ENCODE measurements at places on chromosomes 3 and 15.
A peak's percentile ranks its signal among the peaks of the same experiment; 100 is the strongest.

GRCh38 chr3:159829539-159830227 lies 159.0 kb upstream of the IL12A start:
- DNase-seq, result no peak

- DNase-seq, result no peak
Measured at GRCh38 chr3:165070682-165071081, 7.6 kb downstream of the SI start.

- no peak for DNase-seq
Measured at GRCh38 chr3:100456745-100457144, 35.7 kb upstream of the TMEM45A start.

DNA sequence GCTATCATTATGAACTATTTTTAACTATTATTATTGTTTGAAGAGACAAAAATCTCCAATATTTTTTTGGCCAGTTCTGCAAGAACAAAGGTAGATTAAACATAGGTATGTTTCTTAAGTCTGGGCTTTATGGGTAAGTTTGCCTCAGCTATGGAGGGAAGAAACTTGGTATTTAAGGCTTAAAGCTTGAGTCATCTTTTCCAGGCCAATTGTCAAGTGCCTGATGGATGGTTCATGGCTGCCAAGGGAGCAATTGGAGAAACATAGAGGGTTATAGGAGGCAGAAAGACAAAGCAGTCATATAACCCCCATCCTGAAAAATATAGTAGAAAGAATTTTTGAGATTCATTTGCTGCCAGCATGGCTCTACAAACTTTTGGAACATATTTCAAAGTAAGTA lies 7.2 kb upstream of the STAC start:
- DNase-seq, result no peak

DNA sequence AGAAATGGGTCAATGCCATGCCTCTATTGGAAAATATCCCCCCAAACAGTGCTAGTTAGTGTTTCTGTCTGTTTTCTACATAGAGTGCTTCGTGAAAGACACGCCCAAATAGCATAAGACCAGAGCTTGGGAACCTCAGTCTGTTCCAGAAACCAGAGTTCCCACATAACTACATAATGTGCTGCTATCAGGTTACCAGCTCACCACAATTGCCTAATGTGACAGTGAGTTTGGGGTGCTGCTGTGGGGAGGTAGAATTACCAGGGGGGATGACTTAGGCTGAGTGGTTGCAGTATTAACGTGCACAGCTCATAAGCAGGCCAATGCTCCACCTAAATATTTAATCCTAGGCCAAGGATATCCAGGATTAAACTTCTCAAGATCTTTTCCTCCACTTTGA lies 39.2 kb downstream of the DUT start:
- no peak for DNase-seq

GRCh38 chr3:171399842-171400241 lies 60.4 kb downstream of the TNIK start:
- no peak for DNase-seq

- DNase-seq, result no peak
Measured at GRCh38 chr3:101637451-101637850, 39.5 kb downstream of the ZBTB11 start.

DNA sequence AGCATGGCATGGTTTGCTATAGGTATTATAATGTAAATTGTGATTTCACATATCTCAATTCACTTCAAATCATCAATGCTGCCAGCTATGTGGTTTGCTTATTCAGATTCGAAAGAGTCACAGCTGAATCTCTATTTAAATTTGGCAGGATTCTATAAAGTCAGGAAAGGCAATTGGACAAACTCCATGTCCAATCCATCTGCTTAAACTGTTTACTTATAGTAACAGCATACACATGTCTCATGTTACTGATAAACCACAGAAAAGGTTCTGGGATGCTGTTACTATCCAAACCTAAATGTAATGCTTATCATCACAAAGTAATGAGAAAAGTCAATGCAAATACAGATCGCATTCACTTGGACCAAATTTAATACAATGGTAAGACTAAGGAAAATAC lies 229.7 kb downstream of the ISL2 start:
- DNase-seq, result no peak

DNA sequence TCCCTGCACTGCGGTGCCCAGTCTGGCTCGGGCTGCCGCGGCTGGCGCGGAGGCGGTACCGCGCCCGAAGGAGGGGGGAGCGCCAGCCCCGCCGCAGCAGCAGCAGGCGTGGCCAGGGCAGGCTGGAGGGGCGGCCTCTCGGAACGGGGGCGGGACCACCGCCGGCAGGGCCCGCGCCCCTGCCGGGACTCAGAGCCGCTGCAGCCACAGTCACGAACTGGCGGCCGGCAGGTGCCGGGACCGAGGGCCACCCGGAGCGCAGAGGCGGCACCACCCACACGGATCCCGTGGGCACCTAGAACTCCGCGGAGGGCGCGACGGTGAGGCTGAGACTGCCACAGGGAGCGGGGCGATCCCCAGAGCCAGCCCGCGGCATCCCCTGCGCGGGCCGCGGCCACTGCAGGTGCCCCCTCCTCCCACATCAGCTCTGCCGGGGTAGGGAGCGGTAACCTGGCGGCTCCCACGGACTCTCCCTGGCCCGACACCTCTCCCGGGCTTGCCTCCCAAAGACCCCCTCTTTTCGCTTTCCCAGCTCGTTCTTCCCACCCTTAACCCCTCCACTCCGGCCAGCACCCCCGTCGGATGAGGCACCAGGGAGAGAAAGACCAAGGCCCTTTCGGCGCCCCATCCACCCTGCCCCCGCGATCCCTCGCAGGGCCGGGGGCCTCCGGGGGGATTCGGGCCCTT lies at the start of gene VWA5B2:
Gene VWA5B2 (plus strand): TSS at position 192 of the 687 bp plus-strand sequence. CDS start 944 bp downstream, outside the sequence.
- peak; percentile 50 for DNase-seq

DNA sequence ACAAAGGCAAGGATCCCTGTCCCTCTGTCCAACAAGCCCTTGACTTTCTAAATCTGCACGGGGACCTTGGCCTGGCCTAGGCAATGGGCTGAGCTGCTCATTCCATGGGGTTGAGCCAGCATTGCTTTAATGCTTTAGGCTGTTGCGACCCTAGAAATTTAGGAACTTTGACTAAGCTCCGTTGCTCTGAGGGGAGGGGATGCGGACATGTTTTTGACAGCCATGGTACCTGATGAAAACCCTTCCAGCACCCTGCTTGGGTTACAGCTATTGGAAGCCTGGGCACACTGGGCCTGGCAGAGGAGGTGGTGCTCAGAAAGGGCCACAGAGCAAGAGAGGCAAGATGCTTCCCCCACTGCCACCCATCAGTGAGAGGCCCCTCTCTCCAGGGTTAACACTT lies 37.1 kb downstream of the SYNM start:
- DNase-seq, result no peak

DNA sequence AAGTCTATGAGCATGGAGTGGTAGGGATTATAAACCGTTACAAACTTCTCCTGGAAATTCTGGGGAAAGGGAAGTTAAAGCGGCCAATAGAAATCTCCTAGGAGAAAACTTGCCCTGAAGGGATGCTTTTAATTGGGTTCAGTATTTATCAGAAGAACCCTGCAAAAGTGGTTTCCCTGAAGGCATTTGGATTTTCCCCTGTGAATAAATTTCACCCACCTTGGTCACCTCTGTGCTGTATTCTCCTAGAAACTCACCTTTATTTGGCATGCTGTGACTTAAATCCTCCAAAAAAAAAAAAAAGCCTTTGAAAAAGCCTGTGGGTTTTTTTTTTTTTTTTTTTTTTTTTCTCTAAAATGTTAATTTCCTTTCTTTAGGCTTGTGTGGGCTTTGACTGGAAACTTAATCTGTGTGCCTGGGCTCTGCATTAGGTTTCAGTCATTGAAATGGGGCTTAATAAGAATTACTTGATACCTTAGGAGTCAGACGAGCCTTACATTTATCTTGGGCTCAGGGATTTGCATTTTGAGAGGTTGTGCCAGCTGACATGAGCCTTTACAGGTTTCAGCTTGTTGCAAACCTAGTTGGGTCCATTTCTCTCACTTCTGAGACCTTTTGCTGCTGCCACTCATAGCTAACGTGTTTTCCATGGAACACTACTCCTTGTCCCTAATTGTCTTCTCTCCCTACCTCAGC lies 22.0 kb downstream of the TGFBR2 start:
- no peak for DNase-seq

GRCh38 chr3:177193688-177194268 lies 3.5 kb downstream of the TBL1XR1 start:
- no peak for DNase-seq

DNA sequence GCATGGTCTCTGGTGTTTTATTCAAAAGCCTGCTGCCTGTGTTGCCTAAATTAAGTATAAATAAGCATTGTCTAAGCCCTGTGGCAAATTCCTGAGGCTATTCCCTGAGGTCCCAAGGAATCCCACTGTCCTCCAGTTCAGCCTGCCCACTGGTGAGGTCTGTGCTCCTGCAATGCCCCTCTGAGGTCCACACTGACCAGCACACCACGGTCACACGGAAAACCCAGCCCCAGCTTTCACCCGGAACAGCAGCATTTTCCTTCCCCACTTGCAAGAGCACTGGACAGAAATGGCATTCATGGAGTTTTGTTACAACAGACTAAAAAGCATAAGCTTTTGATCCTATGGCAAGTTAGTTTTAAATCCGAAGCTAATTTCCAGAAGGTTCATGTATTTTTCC lies 234.0 kb downstream of the KLF13 start:
- DNase-seq, result no peak

- DNase-seq, result no peak
Measured at GRCh38 chr3:9615003-9615628, 34.2 kb upstream of the MTMR14 start.

DNA sequence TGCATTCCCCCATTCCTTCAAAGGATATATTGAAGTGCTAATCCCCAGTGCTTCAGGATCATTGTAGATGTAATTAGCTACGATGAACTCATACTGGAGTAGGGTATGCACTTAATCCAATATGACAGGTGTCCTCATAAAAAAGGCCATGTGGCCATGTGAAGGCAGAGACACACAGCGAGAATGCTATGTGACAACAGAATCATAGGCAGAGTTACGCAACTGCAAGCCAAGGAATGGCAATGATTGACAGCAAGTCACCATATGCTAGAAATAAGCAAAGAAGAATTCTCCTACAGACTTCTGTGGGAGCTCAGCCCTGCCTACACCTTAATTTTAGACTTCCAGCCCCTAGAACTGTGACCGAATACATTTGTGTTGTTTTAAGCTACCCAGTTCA lies 875.6 kb upstream of the ROBO1 start:
- no peak for DNase-seq

DNA sequence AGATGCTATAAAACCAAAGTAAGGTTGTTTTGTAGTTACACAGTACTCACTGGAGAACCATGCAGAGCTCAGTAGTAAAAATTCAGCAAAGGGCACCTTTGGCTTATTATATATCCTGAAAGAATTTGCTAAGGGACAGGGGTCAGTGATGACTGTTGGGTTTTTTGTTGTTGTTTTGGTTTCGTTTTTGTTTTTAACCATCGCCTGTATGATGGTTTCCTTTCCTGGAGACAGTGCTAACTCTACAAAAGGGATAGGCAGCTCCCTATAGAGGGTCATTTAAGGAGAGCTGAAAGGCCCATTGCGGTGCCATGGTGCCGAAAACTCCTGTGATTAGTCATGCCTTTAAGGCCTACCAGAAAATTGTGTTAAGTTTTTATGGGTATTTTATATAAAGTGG lies 118.2 kb upstream of the GOLIM4 start:
- DNase-seq, result no peak

DNA sequence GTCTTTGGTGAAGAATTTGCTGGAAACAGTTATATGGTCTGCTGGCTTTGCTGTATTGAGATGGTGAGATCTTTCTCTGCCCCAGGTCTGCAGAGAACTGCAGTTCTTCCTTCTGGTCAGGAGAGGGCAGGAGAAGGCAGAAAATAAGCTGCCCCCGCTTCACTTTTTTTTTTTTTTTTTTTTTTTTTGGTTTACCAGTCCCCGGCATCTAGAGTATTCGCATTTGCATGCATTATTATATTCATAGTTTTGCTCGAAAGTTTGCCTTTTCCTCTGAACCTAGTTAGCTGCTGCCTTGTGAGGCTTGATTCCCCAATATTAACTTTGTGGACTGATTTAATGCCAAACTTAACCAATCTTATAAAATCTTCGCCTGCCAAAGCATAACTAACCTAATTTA lies 10.6 kb upstream of the PARL start:
- no peak for DNase-seq

GRCh38 chr15:66928101-66928500 lies 137.3 kb upstream of the SMAD3 start:
- no peak for DNase-seq

- DNase-seq, result no peak
Measured at GRCh38 chr3:149247929-149248691, 26.5 kb upstream of the CP start.

DNA sequence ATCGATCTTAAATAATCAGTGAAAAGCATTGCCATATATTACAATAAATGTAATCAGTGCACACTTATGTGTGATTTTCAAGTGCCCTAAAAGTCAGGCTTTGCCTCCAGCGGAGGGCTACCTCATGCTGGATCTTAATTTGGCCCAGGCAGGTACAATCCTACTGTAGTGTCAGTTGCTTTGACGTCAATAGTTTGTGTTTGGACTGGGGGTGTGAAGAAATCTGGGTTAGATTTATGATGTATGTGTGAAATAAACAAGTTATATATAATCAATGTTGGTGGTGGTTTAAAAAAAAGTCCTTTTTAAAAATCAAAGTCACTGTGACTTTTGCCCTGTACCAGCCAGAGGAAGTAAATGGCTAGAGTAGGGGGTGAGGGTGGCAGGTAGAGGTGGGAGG lies 14.0 kb upstream of the RASGRP1 start:
- DNase-seq, result no peak

- no peak for DNase-seq
Measured at GRCh38 chr3:125059488-125060245, 3.9 kb upstream of the HEG1 start.

DNA sequence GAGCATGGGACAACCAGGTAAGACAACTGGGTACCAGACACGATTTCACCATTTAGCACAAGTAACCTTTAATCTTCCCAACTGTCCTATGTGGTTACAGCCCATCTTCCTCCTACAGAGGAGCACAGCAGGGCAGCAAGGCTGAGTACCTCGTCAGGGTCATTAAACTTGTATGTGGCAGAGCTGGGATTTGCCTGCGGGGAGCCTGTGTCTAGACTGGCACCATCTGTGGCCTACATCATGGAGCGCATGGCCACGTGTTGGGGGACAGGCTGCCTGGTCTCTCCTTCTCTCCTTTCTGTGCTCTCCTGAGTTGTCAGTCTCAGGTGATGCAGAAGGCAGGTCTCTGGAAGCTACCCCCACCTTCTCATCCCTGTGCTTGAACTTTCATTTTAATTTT lies 32.2 kb downstream of the GOLGA6A start:
- DNase-seq, result no peak

DNA sequence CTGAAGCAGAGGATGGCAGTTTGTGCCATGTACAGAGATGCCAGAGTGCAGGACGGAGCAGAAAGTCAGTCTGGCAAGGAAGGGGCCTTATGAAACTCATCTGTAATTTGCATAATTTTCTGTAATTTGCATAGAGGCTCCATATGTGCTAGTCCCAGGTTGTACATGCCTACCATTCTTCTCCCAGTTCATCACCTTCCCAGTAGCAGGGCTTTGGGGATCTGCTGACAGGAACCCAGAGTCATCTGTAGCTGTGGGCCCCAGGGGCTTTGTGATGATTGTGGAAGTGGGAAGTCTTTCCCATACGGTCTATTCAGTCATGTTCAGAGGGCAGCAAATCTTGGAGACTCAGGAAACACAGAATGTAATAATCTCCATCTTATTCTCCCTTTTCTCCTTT lies 42.4 kb upstream of the SIAH2 start:
- no peak for DNase-seq

GRCh38 chr3:196603683-196604082 lies 35.2 kb downstream of the FBXO45 start:
- DNase-seq, result no peak

GRCh38 chr3:54087581-54088410 lies 34.6 kb upstream of the CACNA2D3 start:
- DNase-seq, result no peak

- no peak for DNase-seq
Measured at GRCh38 chr15:88695691-88696251, 57.0 kb downstream of the ISG20 start.
